Ureter (tissue), 1 donor: ENCODE measurements at places on chromosomes 13 and 19. TPM values are rescaled to one million over a fixed set of nuclear protein-coding genes. Genes with fewer than 3 reads are reported as not detected.

GRCh38 chr13:44403461-44404056 is 29.9 kb downstream of the SERP2 start:
- no peak for DNase-seq

DNA sequence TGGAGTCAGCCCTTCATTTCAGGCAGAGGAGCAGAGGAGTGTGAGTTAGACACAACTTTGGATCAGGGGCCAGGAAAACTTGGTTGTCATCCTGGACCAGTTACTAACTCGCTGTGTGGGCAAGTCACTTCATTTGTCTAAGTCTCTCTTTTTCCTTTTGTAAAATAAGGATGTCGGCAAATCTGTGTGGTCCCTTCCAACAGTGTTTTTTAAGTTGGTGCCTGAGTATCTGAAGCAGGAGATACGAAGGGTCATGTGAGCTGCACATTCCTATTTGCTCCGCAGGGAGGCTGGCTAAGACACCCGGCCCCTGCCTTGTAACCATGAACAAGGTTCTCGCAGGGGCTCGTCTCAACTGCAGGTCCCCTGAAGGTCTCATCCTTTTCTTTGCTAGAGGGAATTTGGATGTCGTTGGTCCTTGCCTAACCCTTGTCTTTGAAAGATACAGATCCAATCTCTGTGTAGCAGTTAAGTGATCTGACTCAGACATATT is 64.3 kb downstream of the LRCH1 start:
- DNase-seq, result no peak

DNA sequence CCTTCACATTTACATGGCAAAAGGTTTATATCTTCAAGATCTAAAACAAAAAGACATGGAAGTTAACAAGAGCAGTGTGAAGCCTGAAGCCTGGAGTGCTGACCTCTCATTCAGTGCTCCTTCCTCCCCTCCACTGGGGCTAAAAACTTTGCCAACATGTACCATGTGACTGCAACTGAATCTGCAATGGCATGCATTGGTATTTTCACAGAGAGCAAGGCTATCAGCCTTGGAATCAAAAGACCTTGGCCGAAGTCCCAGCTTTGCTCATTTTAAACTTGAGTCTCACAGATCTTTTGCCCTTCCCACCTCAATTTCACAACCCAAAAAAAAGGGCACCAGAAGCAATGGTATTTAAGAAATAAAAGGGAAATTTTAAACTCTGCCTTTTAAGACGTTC is 325.1 kb downstream of the DCT start:
- peak; percentile 73 for DNase-seq

GRCh38 chr13:97321616-97322321 is 99.6 kb downstream of the MBNL2 start:
- no peak for DNase-seq

DNA sequence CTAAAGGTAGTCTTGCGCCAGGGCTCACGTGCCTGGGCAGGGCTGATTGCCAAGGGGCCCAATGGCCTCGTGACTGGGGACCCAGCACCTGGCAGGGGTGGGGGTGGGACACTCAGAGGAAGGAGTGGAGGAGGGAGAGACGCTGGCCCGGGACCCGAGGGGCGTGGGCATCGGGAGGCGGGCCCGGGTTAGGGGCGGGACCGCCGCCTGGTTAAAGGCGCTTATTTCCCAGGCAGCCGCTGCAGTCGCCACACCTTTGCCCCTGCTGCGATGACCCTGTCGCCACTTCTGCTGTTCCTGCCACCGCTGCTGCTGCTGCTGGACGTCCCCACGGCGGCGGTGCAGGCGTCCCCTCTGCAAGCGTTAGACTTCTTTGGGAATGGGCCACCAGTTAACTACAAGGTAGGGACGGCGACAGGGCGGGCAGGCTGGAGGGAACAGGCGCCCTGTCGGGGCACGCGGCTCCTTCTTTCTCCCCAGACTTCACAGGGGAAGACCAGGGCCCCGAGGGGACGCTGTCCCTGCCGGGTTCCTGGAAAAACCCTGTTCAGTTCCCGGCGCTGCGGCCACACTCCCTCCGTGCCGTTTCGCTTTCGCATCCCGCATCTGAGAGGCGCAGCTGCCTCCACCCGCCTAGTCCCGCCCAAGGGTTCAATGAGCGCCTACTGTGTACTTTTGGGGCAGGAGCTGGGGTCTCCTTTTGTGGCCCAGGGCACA is at the start of gene IFI30:
Gene IFI30, plus strand, starts transcription at position 242 of the 717 bp plus-strand sequence. Its CDS starts 29 bp downstream, at position 271.
- peak; percentile 87 for DNase-seq

TGFBR3L gene
- total RNA-seq, result 2.2 TPM

DNA sequence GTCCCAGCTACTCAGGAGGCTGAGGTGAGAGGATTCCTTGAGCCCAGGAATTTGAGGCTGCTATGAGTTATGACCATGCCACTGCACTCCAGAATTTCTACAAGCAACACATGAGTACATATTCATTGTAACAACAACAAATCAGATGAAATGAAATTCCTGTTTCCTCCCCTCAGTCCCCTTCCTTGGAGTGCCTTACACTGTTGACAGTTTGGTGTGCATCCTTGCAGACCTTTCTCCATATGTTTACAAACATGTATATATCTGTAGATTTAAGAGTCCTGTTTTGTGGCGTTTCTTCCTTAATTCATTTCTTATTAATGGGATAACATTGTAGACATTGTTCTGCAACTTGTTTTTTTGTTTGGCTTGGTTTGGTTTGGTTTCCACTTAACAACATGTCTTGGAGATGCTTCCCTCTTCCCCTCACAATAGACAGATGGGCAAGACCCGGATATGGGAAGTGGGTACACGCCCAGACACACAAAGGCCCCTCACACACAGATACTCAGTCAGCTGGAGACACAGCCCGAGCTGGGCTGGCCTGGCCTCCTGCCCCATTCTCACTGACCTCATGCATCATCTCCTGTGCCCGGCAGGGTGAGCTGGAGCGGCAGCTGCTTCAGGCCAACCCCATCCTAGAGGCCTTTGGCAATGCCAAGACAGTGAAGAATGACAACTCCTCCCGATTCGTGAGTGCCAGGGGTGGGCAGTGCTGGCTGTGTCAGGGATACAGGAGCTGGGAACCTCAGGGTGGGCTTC is 21.7 kb downstream of the MYH14 start:
- DNase-seq, result no peak

MBOAT7 gene
- total RNA-seq, result 175 TPM

GPR42 gene
- total RNA-seq, result not detected

DNA sequence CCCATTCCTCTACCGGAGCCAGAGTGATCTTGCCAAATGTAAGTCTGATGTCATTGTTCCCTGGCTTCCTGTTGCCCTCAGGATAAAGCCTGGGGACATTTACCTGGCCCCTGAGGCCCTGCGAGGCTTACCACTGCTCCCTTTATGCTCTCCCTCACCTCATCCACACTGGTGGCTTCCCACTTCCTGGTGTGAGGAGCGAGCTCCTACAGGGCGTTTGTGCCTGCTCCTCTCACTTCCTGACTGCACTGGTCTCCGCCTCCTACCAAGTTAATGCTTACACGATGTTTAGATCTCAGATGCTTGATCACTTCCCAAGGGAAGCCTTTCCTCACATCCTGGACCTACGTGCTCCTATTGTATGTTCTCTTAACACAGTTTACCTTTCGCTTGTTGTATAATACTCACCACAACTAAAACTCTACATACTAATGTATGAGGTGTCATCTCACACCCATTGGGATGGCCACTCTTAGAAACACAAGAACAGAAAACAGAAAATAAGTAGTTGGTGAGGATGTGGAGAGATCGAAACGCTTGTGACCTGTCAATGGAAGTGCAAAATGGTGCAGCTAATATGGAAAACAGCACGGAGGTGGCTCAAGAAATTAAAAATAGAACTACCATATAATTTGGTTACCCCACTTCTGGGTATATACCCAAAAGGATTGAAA is 177.6 kb downstream of the SHISA2 start:
- DNase-seq, result no peak

DNA sequence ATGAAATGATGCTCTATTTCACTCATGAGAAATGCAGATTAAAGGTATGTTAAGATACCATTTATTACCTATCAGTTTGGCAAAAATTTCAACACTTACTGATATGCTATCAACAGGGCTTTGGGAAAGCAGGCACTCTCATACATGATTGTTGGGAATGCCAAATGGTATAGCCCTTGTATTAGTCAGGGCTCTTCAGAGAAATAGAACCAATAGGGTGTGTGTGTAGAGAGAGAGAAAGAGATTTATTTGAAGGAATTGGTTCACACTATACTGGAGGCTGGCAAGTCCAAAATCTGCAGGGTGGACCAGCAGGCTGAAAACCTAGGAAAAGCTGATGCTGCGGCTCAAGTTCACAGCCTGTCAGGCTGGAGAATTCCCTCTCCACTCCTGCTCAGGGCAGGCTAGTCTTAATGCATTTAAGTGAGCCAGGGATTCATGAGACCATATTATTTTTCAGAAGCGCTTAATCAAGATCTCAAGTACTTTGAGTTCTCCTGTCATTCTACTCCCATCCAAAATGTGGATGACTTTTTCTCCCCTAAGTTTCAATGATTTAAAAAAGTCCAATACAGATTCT is 72.4 kb downstream of the NHLRC3 start:
- DNase-seq, result no peak

DNA sequence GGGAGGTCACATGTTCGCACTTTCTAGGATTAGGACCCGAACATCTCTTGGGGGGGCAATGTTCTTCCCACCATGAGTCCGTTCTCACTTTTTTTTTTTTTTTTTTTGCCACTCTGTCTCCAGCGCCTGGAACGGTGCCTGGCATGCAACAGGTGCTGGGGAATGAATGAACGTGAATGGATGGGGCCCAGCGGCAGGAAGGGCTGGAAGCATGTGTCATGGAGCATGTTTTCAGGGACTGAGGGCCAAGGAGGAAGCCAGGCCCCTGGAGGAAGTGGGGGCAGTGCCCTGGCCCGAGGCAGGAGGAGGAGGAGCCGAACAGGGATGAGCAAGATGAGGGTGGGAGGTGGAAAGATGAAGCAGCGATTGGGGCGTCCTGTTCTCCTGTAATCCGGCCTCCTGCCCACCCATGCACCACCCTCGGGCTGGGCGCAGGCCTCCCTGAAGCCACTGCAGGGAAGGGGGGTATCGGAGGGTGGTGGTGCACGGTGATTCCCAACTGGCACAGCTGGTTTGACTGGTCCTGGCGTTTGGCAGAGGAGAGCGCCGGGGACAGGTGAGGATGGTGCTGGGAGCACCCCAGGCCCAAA is 8.8 kb upstream of the SULT2B1 start:
- peak; percentile 81 for DNase-seq

SAE1 gene
- total RNA-seq, result 56.9 TPM

DNA sequence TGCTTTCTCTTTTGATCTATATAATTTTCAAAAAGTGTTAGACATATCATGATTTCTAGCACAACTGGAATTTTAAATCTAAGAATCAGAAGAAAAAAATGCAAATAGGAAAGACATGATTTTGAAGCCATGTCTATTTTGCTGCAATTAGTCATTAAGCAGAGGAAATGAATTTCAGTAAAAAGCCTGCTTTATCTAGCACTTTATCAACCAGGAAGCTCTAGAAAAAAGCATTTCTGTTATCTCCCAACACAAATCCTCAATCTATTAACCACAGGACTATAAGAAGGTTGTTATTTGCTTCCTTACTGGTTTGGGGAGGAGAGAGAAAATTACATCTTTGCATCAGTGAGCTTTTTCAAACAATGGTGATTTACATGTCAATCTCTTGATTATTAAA is 716.7 kb downstream of the DIAPH3 start:
- DNase-seq, result no peak

TNNI3 gene
- total RNA-seq, result not detected

DNA sequence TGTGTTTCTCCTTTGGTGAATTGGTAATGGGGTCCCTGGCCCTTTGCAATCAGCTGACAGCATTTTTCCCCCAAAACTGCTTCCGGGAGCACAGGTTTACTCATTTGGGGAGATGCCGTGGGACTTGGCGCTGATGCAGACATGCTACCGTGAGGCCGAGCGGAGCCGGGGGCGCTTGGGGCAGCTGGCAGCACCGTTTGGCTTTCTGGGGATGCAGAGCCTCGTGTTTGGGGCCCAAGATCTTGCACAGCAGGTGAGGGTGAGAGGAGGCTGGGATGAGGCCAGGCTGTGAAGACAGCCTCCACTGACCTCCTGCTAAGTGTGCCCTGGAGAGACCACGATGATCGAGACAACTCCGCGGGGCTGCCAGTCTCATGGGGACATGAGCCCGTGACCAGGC is 13.4 kb upstream of the COLGALT1 start:
- no peak for DNase-seq

DNA sequence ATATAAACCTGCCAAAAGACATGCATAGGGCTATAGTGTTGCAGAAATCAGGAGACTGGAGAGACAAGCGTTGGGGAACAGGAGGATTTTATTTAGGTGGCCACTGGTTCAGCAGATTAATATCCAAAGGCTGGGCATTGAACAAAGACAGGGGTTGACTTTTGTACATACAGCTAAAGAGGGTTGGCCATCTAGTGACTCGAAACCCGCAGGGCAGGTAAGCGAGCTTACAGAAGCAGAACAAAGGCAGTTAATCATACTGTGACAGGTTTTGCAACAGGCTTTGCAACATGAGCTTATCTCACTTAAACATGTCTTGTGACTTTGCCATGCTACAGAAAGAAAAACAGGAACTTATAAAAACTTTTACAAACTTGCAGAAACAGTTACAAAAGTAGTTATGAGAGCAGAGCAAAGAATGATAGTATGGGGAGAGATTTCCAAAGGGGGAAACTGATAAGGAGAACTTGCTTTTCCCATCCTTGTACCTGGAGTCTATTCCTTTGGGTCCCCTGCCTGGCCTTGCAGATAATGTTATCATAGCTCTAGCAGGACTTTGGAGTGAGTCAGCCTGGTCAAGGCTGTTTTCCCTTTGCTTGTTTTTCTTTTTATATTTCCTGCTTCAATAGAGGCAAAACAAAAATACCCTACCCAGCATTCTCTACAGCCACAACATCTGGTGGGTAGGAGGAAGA is 234.2 kb downstream of the PCDH17 start:
- no peak for DNase-seq

DNA sequence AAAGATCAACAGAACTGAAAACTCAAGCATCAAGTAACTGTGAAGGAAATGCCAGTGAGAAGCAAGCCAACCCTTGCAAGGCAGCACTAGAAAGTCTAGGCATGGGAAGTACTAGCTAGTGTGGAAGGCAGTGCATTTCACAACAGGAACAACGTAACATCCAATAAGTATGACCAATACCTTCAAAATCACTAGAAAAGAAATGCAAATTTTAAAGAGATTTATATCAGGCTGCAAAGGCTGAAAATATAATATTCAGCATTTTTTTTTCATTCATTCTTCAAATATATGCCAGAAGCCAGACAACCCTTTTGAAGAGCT is 121.9 kb downstream of the DLEU7 start:
- no peak for DNase-seq

ZNF667 gene
- 12.5 TPM for total RNA-seq

GRCh38 chr13:50129081-50129705 is 113.9 kb downstream of the KCNRG start:
- no peak for DNase-seq

CRB3 gene
- total RNA-seq, result 23.6 TPM

GRCh38 chr19:4057931-4058692 is 8.6 kb downstream of the ZBTB7A start:
- peak; percentile 90 for DNase-seq
